ENCODE measurements at places on chromosomes 3 and 15. TPM values are rescaled to one million over a fixed set of nuclear protein-coding genes. Genes with fewer than 3 reads are reported as not detected.

DNA sequence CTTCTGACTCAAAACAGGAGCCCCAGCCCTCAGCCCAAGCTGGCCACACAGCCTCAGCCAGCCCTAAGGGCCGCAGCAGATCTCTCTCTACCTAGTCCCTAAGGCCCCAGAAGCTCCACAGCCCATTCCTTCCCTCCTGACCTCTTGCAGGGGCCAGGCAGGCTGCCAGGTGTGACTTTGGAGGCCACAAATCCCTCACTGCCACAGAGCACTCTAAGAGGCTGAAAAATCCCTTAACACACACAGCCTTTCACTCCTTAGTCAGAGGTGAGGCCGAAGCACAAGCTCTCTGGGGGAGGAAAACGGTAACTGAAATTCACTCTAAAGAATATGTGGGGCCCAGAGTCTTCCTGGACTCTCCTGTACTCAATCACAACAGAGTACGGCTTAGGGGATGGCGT is 23.3 kb downstream of the LRRC2 start:
- no peaks in the 10 kb centered on the region for H3K27me3 ChIP-seq
- peak overlapping the region; percentile 14 for H3K27ac ChIP-seq
- H3K36me3 ChIP-seq: no peaks in the 10 kb centered on the region
- no peak overlapping the region for H3K4me3 ChIP-seq

DNA sequence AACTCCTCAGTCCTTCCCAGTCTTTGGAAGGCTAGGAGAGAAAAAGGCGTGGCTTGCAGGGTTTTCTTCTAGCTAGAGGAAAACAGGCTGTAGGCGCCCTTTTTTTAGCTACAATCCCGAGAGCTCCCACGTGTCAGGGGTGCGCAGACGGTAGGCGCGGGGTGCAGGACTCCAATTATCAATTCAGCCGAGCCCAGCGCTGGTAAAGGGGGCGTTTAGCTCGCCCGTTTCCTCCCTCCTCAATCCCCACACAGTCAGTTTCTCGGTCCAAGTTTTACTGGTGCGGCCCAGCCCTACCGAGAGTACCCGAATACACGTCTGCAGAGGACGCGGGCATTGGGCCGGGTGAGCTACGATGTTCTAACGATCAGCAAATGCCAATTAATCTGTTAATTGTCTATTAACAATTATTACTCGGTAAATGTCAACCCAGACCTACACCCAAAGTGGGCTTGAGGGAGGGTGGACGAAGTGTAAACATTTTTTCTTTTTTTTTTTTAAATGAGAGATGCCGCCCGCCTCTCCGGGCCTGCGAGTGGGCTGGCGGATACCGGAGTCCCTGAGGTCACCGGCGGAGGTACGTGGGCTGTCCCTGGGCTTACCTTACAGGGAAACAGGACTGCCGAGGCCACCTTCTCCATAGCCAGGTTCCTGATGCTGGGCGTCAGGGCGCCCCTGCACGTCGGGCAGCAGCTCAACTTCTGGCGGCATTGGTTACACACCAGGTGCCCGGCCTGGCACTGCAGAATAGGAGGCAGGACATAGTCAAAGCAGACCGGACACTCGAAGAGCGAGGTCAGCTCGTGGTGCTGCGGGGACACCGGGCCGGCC is 923 bp downstream of the SIAH2 start:
- H3K27ac ChIP-seq: peak overlapping the region; percentile 7
- no peaks in the 10 kb centered on the region for H3K27me3 ChIP-seq
- DNase-seq: peak; percentile 64
- peaks cover 48% of the 10 kb centered on the region for H3K4me1 ChIP-seq
- H3K36me3 ChIP-seq: no peaks in the 10 kb centered on the region

GRCh38 chr3:129690963-129691362 is 84.5 kb upstream of the PLXND1 start:
- H3K36me3 ChIP-seq: no peaks in the 10 kb centered on the region
- no peak overlapping the region for H3K27ac ChIP-seq
- no peaks in the 10 kb centered on the region for H3K27me3 ChIP-seq
- H3K4me1 ChIP-seq: peaks cover 13% of the 10 kb centered on the region
- no peak overlapping the region for H3K4me3 ChIP-seq

- peaks cover 86% of the 10 kb centered on the region for H3K36me3 ChIP-seq
- DNase-seq: peak; percentile 49
- H3K4me1 ChIP-seq: peaks cover 52% of the 10 kb centered on the region
- no peaks in the 10 kb centered on the region for H3K27me3 ChIP-seq
- H3K4me3 ChIP-seq: no peak overlapping the region
These were observed 57.4 kb downstream of the CDCP1 start for GRCh38 chr3:45088543-45089358.

GRCh38 chr3:28973609-28974008 is 307.3 kb upstream of the RBMS3 start:
- peak; percentile 29 for DNase-seq
- H3K4me1 ChIP-seq: peaks cover 10% of the 10 kb centered on the region
- H3K27ac ChIP-seq: no peak overlapping the region
- H3K36me3 ChIP-seq: no peaks in the 10 kb centered on the region
- no peaks in the 10 kb centered on the region for H3K27me3 ChIP-seq

DNA sequence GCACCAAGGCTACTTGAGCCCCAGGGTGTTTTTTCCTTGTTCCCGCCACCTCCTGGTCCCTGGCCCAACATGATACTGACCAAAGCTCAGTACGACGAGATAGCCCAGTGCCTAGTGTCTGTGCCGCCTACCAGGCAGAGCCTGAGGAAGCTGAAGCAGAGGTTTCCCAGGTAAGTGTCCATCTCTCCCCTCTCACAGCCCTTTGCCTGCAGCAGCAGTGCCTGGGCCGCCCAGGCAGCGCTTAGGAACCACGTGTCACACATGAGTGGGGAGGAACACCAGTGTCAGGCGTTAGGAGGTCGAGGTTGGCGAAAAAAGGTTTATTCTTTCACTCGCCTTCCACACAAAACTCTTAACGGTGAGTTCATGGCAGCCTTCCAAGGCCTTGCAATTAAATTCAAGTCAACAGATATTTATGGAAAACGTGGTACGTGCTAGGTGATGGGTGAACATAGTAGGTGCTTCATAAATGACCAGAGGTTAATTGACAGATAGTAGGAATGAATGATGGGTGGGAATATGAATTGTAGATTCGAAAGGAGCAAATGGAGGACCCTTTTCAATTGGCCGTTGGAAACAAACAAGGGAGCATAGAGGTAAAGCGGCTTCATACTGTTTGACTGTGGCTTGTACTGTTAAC is 486 bp downstream of the CDIN1 start:
- no peaks in the 10 kb centered on the region for H3K36me3 ChIP-seq
- peak overlapping the region; percentile 38 for H3K27ac ChIP-seq
- H3K4me1 ChIP-seq: peaks cover 32% of the 10 kb centered on the region
- H3K4me3 ChIP-seq: peak overlapping the region; percentile 69
- peak; percentile 18 for DNase-seq
- H3K27me3 ChIP-seq: no peaks in the 10 kb centered on the region

DNA sequence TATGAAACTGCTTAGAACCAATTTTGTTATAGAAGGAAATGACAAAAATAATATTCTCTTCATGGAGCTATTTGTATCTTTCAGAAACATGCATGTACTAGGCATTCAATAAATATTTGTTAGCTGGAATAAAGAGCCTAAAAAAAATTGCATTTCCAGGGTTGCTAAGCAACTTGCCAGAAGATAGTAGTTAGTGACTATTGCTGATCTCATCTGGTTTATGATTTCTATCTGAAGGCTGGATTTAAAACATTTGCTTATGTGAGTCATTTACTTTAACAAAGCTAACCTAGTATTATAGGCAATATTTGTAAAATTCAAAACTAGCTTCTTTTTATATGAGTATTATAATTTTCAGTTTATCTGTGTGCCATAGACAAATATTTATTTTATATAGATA is 78.3 kb downstream of the NAALADL2 start:
- no peaks in the 10 kb centered on the region for H3K36me3 ChIP-seq
- H3K4me3 ChIP-seq: no peak overlapping the region
- no peaks in the 10 kb centered on the region for H3K27me3 ChIP-seq
- H3K27ac ChIP-seq: peak overlapping the region; percentile 63
- peaks cover 25% of the 10 kb centered on the region for H3K4me1 ChIP-seq

DNA sequence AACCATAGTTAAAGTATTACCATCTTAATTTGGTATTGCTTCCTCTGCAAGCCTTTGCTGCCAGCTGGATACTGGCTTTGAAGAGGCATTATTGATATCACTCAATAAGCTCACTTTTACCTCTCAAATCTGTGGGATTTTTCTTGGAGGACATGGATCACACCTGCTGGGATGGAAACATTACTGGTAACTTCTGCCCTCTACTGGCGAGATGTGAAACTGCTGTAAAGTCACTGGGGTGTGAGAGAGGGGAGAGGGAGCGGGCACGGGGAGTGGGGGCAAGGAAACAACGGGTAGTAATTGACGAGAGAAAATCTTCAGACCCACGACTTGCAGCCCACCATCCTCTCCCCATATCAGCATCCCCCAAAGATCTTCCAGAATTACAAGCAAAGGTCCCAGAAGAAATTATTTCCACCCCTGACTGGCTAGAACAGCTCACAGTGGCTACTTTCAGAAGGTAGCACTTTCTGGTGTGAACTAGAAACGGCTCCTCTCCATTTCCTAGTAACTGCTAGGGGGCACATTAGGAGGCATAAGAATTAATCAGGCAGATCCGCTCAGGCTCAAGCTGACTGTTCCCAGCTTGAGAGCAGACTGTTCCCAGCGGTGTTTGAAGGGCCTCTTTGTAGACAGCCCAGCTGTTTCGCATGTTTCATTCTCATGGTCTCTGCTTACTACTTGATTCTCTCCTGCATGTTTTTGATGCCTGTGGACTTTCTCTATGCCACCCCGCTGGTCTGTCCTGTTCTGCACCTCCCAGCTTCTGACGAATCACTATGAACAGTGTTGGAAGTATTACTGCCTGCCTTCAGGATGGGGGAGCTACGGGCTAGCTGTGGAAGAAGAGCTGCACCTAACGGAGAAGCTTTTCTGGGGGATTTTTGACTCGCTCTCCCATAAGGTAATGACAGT is 230.4 kb upstream of the CHRM5 start:
- no peaks in the 10 kb centered on the region for H3K4me1 ChIP-seq
- H3K4me3 ChIP-seq: no peak overlapping the region

GRCh38 chr3:159451482-159451881 is 537.2 kb upstream of the IL12A start:
- H3K4me3 ChIP-seq: no peak overlapping the region
- peak; percentile 25 for DNase-seq
- H3K36me3 ChIP-seq: no peaks in the 10 kb centered on the region

DNA sequence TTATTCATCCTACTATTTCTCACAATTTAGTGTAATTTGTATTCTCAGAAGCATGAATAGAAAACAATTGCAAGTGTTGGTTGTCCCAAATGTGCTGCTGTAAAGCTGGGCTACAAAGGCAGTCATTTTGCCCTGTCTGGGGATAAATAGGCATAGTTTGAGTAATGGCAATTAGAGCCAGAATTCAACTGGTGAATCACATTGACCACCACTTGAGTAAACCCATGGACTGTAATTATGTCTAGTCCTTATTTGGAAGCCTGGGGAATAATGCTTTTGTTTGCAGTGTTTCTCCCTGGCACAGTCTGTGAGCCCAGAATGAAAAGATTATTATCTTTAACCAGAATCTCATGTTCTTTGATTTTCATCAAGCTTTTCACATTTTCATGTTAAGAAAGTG is 30.5 kb upstream of the CHL1 start:
- no peak overlapping the region for H3K27ac ChIP-seq
- no peak for DNase-seq
- H3K4me3 ChIP-seq: no peak overlapping the region
- no peaks in the 10 kb centered on the region for H3K36me3 ChIP-seq
- no peaks in the 10 kb centered on the region for H3K4me1 ChIP-seq
- H3K27me3 ChIP-seq: no peaks in the 10 kb centered on the region

DNA sequence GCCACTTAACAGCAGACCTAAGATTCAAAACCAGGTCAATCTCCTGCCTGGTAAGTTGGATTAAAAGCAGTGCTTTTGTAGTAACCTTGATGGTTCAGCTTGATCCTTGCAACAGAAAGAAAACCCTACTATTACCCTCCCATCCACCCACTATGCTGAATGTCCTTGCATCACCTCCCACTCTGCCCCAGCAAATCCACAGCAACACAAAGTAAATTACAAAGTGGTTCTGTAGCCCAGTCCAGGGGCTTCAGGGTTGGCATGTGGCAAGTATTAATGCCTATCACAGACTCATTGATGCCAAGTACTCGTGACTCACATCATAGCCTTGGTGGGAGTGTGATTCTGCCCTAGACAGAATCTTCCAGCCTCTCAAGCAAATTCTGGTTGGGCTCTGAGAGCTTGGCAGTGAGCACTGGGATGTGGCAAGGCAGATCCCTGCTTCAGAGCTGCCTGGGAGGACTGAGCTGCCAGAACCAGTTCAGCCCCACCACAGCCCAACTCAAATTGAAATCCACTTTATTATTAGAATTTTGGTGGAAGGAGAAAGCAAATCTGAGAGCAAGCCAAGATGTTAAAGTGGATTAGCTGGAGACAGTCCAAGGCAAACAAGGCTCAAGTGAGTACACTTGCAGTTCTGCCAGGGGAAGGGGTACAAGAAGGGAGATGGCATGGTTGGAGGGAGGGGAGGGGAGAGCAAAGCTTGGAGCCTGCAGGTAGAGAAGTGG is 225.8 kb upstream of the UMPS start:
- H3K4me1 ChIP-seq: no peaks in the 10 kb centered on the region
- peaks cover 46% of the 10 kb centered on the region for H3K27me3 ChIP-seq
- DNase-seq: peak; percentile 47

DNA sequence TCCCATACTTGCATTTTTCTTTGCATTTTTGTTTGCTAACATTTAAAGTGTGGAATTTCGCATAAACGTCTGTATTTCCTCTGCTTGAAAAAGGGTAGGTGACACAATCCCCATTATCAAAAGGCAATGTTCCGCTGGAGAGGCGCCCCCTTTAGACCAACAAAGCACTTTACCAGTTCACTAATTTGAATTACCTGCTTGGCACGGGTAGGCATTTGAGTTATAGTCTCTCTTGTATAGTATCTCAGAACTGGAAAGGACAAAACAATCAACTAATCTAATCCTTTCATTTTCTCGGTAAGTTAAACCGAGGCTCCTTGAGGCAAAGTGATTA is 775 bp upstream of the CCDC39 start:
- H3K27me3 ChIP-seq: peaks cover 17% of the 10 kb centered on the region
- H3K4me3 ChIP-seq: peak overlapping the region; percentile 86
- H3K4me1 ChIP-seq: peaks cover 6% of the 10 kb centered on the region
- no peaks in the 10 kb centered on the region for H3K36me3 ChIP-seq

DNA sequence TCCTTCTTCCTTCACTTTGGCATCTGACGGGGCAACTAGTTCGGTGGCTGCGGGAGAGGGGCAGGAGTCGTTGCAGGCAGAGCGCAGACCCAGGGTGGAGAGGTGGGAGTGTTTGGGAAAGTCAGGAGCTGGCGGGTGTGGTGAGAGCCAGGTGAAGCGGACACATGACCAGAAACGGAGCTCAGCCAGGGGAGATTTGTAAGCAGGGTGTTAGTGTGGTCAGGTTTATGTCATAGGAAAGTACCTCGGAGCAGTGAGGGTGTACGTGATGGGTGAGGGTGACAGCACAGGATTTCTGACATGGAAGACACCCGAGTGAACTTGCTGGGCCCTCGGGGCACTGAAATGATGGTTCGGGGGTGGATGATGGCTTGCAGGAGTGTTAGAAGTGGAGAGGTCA is 247.4 kb upstream of the TPM1 start:
- H3K27me3 ChIP-seq: no peaks in the 10 kb centered on the region
- no peaks in the 10 kb centered on the region for H3K36me3 ChIP-seq
- no peak for DNase-seq
- no peaks in the 10 kb centered on the region for H3K4me1 ChIP-seq

GRCh38 chr3:117490716-117491115 is 781.1 kb downstream of the TUSC7 start:
- H3K4me3 ChIP-seq: no peak overlapping the region
- no peaks in the 10 kb centered on the region for H3K36me3 ChIP-seq
- no peak for DNase-seq
- no peaks in the 10 kb centered on the region for H3K4me1 ChIP-seq

GRCh38 chr3:72848703-72849081 is 447 bp upstream of the SHQ1 start:
- H3K27ac ChIP-seq: no peak overlapping the region
- H3K27me3 ChIP-seq: no peaks in the 10 kb centered on the region
- peaks cover 3% of the 10 kb centered on the region for H3K36me3 ChIP-seq
- peaks cover 28% of the 10 kb centered on the region for H3K4me1 ChIP-seq

CIB2 gene
- total RNA-seq: 7.3 TPM

XCR1 gene
- total RNA-seq: not detected

GPR149 gene
- total RNA-seq: not detected

DNAH12 gene
- not detected for total RNA-seq
